Psoas muscle (tissue), 8 donors: ENCODE measurements at places on chromosomes 2 and 18.
A peak's percentile ranks its signal among the peaks of the same experiment; 100 is the strongest.

- no peak for DNase-seq
Measured at GRCh38 chr18:2921778-2922177, 75.0 kb downstream of the EMILIN2 start.

DNA sequence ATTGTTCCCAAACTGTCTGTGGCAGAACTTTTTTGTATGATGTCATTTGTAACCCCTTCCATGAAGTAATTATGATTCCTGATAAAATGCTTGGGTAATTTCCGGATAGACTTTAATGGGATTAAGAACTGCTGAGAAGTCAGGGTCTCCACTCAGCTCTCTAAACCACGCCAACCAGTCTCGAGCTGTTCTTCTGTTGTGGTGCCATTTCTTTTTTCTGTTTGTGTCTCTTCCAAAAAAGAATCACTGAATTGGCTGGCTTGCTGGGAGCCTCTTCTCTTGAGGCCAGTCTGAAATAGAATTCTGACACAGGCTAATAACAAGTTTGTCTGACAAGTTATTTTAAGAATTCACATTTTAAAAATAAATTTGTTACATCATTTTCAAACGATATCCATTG is 198.9 kb downstream of the BCL2 start:
- DNase-seq: no peak

DNA sequence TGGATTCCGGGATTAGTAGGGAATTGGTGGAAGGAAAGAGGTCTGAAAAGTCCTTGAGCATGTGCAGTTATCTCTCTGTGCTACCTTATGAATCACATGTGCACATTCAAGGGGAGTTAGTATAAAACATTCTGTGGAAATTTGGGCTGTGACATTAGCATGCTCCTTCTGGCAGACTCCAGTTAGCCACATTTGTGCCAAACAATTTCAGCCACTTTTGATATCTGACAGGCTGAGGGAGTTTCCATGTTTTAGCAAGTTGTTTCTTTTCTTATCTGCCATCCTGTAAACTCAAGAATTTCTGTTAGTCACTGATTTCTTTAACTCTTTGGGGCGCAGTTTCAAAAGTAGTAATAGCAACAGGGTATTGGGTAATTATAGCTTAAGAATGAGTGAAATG is 28.3 kb upstream of the GYPC start:
- no peak for DNase-seq

DNA sequence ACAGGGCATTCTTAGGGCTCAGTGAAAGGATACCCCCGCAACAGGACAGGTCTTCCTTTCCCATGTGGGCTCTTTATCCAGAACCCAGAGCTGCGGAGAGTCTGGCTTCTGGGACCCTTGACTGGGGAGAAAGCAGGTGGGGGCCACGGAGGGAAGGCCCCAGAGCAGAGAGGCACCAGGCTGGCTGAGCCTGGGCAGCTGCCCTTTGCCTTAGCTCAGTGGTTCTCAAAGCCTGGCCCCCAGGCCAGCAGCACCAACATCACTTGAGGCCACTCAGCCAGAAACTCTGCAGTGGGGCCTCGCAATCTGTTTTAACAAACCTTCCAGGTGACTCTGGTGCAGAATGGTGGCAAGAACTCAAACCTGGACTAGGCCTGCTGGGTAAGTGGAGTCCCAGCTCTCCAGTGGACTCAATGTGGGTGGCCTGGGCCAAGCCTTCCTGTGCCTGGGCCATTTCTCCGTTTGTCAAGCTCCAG is 1.6 kb upstream of the TMEM37 start:
- DNase-seq: no peak

DNA sequence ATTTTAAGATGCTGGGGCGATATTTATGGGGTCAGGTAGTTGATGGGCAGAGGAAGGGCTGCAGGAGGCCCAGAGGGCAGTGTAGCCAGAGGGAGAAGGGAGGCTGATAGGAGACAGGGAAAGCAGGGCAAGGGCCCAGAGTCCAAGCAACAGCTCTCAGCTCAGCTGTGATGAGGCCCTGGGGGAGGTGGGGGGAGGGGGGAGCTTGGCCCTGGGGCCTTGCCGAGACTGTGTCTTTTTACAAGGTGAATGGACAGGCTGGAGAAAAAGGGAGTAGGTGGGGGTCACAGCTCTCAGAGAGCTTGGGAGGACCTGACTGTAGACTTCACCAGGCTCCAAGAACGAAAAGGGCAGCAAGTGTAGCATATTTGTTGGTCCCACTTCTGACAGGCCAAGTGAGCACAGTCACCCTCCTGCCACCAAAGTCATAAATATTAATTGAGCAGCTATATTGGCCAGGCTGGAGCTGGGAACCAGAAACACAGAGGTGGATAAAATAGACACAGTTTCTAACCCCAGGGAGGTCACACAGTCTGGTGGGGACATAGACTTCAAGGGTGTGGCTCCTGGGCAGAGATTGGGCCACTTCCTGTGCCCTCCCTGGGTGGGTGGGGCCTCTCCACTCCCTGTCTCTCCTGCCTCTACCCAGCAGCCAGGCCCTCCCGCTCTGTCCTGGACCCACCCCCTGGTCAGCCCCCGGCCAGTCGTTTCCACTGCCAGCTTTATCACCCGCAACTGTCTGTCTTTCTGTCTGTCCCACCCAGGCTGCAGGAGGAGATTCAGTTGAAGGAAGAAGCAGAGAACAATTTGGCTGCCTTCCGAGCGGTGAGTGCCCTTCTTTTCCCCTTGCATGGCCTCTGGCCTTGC is 1.4 kb downstream of the DES start:
- peak; percentile 90 for DNase-seq

DNA sequence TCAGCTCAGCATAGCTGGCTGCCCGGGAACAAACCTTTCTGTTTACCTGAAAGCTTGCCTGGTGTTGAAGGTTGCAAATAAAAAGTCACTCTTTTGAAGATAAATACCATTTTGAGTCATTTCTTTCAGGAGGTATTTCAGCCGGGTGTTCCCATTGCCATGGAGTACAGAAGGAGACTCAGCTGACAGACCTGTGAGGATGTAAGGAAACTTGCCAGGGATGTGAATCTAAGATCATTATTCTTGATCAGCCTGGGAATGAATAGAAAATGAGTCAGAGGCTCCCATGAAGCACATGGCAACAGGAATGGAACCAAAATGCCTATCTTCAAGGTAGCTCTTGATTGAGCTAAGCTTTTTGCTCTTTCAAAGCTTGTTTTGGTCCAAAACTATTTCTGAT is 231.2 kb downstream of the CYRIA start:
- no peak for DNase-seq

- no peak for DNase-seq
Measured at GRCh38 chr18:77002496-77002895, 130.1 kb downstream of the MBP start.

GRCh38 chr2:208415897-208416296 is 9.3 kb downstream of the PTH2R start:
- no peak for DNase-seq

DNA sequence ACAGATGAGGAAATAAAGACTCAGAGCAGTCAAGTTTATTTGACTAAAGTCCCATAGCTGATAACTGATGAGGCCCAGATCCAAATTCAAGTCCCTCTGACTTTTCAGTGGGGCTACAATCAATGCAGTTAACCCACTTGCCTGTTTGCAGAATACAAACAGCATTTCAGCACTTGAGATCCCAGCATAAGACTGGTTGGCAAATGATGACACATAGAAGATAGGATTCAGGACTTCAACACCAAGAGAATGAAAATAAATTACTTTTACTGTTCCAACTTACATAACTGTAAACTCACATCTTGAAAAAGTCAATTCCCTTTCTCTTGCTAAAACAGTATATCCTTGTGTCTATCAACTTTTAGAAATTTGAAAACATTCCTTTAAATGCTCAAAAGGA is 61.2 kb downstream of the CCDC93 start:
- no peak for DNase-seq
